NCI-H1930 (cell line): ENCODE measurements at places on chromosomes 5 and 9.

GRCh38 chr5:2690293-2690692, 61.2 kb downstream of the IRX2 start:
- no peak for DNase-seq

DNA sequence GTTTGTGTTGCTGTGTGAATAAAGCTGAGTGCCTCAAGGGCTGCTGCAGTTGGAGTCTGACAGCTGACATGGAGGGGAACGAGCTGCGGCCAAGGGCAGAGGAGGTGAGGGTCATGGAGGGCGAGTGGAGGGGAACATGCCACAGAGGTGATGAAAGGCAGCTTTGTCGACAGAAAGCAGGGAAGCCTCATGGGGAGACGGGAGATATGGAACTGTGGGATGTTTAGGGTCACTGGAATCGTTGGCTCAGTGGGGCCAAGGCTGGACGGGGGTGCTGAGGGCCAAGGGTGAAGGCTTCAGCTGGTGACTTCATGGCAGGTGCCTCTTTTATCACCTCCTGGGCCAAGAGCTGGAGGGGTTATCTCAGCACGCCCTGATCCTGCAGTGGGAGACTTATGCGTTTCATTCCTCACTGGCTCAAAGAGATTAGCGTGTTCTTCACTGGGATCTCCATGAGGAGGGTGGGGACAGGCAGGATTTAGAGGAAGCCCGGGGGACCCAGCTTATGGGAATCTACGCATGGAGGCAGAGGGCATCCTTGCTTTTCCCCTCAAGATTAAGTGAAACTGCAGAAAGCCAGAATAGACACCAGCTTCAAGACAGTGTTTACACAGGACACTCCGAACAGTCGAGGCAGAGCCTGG, 42.2 kb downstream of the FAM240B start:
- no peak for DNase-seq

DNA sequence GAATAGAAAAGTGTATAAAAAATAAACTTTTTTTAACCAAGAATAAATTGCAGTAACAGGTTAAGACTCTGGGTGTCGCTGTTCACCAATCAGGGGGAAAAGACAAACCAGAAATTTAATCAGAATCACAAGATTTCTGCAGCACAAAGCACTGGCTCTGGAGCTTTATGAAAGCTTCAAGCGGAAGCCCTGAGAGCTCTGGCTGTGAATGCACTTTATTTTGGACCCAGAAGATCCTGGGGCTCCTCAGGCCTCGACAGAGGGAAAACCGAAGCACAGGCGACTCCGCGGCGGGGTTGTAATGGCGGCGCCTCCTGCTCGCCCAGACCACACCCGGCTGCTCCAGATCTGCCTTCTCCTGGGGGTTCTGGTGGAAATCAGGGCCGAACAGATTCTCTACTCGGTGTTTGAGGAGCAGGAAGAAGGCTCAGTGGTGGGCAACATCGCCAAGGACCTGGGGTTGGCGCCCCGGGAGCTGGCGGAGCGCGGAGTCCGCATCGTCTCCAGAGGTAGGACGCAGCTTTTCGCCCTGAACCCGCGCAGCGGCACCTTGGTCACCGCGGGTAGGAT, at the start of gene PCDHGA4:
Gene PCDHGA4 (plus strand): TSS at position 122 of the 570 bp plus-strand sequence. CDS start 87 bp downstream, at position 209.
- no peak for DNase-seq

- no peak for DNase-seq
Measured at GRCh38 chr9:70125621-70126263, 82.1 kb downstream of the MAMDC2 start.
